Kidney (tissue), 22 donors: ENCODE measurements at places on chromosomes 7 and 10. TPM values are rescaled to one million over a fixed set of nuclear protein-coding genes. Genes with fewer than 3 reads are reported as not detected.

The INHBA gene
- 5.9 TPM for total RNA-seq

DNA sequence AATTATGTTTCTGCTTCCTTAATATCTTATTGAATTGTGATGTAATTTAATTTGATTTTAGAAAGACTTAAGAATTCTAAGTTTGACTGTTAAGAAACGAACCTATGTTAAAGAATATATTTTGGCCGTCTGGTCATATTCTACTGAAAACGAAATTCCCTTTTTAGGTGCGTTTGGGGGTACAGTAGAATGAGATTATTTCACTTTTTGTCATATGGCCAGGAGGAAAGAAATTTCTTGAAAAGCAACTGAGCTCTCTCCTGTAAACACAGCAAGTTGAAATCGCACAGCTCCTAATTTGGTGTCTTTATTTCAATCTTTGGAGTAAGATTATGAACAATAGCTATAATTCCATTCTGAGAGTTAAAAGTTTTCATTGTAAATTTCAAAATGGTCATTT, 227.6 kb downstream of the CACNB2 start:
- no peaks in the 10 kb centered on the region for H3K4me1 ChIP-seq
- no peak for DNase-seq
- no peak overlapping the region for H3K4me3 ChIP-seq
- H3K27me3 ChIP-seq, result no peaks in the 10 kb centered on the region
- no peaks in the 10 kb centered on the region for H3K36me3 ChIP-seq
- H3K27ac ChIP-seq, result no peak overlapping the region

GRCh38 chr10:114489521-114490310, 85.4 kb upstream of the AFAP1L2 start:
- no peak for DNase-seq
- H3K27ac ChIP-seq, result no peak overlapping the region
- H3K4me3 ChIP-seq, result no peak overlapping the region

DNA sequence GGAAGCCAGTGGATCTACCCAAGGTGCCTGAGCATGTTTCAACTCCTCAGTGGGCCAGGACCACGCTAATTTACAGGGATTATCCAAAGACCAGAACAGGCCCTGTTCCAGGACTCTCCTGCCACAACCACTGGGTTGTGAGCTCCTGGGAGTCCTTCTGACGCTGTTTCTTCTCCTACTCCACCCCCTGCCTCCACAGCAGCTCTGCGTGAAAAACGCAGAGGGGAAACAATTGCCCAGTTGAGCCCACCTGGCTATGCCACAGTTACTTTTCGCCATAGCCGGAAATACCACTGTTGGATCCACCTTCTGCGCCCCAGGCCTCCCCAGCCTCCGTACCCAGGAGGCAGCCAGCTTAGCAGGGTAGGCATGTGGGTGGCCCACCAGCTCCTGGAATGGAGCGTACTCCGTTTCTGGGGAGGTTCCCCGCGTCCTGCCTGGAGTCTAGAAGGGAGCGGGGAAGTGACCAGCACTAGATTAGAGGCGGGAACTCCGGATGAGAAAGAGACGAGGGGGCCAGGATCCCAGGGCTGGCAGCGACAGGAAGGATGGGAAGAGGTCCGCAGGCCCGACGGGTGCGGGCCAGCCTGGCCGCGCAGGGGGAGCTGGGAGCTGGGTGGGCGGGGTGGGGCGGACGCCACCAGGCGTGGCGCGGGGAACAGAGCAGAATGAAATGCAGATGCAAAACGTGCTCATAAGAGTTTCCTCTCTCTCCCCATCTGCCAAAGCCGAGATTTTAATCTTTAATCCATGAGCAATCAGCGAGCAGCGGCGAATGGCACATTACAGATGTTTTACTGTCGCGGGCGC, 32.1 kb upstream of the PAX2 start:
- DNase-seq, result no peak
- H3K36me3 ChIP-seq, result no peaks in the 10 kb centered on the region
- H3K27ac ChIP-seq, result no peak overlapping the region
- H3K27me3 ChIP-seq, result peaks cover 24% of the 10 kb centered on the region
- H3K4me1 ChIP-seq, result no peaks in the 10 kb centered on the region
- H3K4me3 ChIP-seq, result no peak overlapping the region

DNA sequence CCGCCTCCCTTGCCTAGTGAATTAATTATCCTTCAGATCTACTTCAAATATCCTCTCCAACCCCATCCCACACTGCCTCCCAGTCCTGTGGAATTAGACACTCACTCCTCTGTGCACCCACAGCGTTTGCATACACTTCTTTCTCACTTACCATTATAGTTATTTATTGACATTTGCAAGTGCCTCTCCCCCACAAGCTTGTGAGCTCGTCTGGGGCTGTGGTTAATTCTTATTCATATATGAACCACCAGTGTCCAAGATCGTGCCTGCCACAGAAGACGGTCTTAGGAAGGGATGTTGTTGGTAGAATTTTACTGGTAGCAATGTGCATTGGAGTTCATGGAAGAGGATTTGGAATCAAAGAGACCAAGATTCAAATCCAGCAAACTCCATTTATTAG, 68.1 kb upstream of the AOAH start:
- H3K27me3 ChIP-seq, result no peaks in the 10 kb centered on the region
- no peak overlapping the region for H3K27ac ChIP-seq

DNA sequence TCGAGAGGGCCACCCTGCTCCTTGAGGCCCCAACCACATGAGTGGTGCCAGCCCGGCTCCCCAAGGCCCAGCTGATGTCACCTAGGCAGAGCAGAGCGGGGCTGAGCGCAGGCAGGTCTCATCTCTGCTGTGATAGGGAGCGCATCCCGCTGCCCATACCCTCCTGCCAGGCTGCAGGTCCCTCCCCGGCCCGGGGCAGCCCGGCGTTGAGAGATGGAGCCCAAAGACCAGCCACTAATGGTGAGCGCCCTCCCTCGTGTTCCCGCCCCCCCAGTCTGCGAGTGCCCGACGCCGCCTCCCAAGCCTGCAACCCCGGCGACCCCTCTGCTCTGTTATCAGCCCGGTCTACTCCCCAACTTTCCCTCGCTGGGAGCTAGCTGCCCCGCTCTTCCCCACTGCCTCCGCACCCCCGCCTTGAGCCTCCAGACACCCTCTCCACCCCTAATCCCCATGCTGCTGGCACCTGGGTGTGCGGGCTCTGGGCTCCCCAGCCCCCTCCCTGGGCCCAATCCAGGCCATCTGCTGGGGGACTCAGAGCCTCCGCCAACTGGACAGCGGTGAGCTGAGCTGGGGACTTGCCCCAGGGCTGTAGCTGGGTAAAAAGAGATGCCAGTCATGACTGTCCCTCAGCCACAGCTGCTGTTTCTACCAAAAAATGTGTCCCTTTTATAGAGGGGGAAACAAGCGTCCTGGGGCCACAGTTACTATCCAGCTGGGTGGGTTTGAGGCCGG, 19.7 kb upstream of the CHST12 start:
- DNase-seq, result no peak
- no peak overlapping the region for H3K27ac ChIP-seq

The HEPACAM2 gene
- total RNA-seq, result 2.5 TPM

GRCh38 chr7:101088069-101088425, 2.8 kb downstream of the TRIM56 start:
- peaks cover 12% of the 10 kb centered on the region for H3K4me1 ChIP-seq
- H3K4me3 ChIP-seq, result no peak overlapping the region
- no peaks in the 10 kb centered on the region for H3K27me3 ChIP-seq
- no peaks in the 10 kb centered on the region for H3K36me3 ChIP-seq
- H3K27ac ChIP-seq, result no peak overlapping the region

The AKR1C2 gene
- 16.3 TPM for total RNA-seq

GRCh38 chr10:18683427-18683826, 24.2 kb downstream of the ARL5B start:
- no peaks in the 10 kb centered on the region for H3K36me3 ChIP-seq
- H3K4me1 ChIP-seq, result no peaks in the 10 kb centered on the region
- H3K27ac ChIP-seq, result no peak overlapping the region
- DNase-seq, result no peak
- no peak overlapping the region for H3K4me3 ChIP-seq
